ENCODE measurements at places on chromosomes 2 and 18.

DNA sequence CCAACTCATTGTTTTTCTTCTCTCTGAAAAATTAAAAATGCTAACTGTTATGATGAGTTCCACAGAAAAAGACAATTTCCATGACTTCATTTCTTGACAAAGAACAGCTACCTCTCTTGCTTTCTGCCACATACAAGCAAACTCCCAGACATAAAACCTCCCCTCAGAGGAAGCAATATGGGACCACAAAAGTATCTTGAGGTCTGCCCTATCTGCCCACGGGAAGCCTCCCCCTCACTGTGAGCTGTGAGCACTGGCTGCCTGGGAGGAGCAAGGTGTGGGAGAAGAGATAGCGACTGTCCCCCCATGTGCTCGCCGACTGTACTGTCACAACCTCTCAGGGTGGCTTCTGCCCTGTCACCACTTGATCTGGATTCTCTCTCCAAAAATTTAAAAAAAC, 69.7 kb upstream of the NRP2 start:
- DNase-seq, result peak; percentile 21

DNA sequence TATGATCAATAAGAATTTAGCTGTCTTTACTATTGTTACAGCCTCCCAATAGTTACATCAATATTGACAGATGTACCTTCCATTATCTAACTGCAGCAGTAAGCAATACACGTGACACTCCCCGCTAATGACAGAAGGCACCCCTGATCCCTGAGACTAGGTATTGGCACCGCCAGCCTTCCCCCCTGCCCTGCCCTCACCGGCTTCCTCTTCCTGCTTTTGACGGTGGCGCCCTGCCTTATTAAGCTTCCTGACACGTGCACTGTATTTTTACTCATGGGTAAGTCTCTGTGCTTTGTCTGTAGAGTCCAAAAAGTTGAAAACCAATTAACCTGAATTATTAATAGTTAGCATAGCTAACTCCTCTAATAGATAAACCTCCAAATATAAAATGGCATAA, 223.5 kb downstream of the EIPR1 start:
- DNase-seq, result no peak

GRCh38 chr2:191198271-191198670, 46.9 kb upstream of the MYO1B start:
- no peak for DNase-seq

GRCh38 chr2:15956751-15957736, 16.7 kb downstream of the MYCN start:
- no peak for DNase-seq

- DNase-seq, result peak; percentile 5
Observed at GRCh38 chr2:41698678-41699422, 349.0 kb upstream of the PKDCC start.

- DNase-seq, result no peak
Observed at GRCh38 chr2:236826606-236827156, 257.1 kb downstream of the ACKR3 start.

DNA sequence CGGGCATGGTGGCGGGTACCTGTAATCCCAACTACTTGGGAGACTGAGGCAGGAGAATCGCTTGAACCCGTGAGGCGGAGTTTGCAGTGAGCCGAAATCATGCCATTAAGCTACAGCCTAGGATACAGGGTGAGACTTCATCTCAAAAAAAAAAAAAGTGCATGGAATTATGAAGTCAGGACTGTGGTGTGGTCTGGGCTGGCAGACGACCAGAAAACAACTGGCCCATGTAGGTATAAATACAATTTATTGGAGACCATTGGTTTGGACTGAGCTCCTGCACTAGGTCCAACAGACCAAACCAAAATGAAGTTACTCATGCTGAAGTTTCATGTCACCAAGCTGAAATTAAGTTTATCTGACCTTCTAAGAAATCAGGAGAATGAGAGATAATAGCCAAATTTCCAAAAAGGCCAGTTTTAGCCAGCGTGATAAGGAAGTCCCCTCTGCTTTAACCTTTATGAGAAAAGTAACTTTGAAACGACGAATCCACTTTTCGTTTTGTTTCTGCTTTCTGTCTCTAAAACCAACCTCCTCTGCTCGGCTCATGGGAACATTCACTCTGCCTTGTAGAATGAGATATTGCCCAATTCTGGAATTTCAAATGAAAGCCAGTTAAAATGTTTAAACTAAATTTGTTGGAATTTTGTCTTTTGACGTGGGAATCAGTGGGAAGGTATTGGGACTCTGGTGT, 17.7 kb upstream of the RAB10 start:
- no peak for DNase-seq

DNA sequence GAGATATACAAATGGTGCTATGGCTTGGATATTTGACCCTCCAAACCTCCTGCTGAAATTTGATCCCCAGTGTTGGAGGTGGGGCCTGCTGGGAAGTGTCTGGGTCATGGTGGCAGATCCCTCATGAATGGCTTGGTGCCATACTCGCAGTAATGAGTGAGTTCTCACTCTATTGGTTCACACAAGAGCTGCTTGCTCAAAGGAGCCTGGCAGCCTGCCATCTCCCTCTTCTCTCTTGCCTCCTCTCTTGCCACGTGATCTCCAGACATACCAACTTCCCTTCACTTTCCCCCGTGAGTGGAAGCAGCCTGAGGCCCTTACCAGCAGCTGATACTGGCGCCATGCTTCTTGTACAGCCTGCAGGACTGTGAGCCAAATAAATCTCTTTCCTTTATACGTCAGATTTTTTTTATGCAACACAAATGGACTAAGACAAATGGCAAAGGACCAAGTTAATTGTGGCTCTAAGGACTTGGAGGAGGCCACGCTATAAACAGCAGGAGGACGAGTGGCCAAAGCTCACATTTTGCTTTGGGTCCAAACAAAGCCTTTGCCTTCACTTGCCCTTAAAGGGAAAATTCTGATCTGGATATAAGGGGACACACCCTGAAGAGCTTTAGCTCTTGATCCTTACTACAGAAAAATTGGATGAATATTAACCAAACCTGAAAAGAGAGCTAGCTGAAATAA, 214.7 kb downstream of the SS18 start:
- DNase-seq, result no peak

DNA sequence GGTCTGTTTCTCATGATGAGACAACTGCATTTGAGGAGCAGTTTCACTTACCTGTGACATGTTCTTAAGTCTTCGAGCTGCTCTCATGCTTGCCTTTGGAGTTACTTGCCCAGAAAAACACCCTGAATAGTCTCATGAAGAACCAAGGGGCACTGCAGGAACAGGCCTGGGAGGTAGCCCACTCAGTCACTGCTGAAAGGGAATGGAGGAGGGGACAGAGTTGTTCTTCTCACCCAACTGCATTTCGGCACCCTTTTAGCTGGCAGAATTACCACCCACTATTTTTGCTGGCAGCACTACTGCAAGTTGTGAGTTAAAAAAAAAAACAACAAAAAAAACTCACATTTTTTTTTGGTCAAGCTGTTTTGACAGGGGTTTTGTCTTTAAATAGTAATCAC, 181.9 kb downstream of the PTPRM start:
- no peak for DNase-seq

GRCh38 chr2:232697807-232698110, 628 bp downstream of the GIGYF2 start:
- no peak for DNase-seq

DNA sequence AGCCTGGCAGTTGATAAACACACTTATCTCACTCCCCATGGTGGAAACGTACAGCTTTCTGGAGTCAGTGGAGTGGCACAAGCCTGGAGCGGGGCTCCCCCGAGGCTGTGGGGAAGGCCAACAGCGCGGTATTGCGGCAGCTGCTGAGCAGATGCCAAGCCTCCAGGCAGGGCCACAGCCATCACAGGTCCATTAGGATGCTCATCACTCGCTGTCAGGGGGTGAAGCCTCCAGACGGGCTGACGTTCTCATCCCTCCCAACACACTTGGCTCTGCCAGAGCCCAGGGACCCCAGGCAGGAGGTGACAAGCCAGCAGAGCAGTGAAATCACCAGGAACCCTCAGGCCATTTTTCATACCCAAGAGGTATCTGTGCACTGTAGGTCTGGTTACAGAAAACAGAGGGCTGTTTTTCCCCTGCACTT, 529.2 kb upstream of the KLHL29 start:
- DNase-seq, result no peak

DNA sequence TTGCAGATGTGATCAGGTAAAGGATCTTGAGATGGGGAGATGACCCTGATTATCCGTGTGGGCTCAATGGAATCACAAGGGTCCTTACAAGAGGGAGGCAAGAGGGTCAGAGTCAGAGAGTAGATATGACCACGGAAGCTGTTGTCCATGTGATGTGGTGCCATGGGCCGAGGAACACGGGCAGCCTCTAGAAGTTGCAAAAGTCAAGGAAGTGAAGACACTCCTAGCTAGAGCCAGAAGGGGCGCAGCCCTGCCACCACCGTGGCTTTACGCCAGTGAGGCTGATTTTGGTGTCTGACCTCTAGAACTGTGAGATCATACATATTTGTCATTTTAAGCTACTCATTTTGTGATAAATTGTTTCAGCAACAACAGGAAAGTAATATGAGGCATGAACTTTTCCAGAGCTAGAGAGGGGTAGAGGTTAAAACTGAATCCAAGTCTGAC, 114.4 kb downstream of the CAPN13 start:
- DNase-seq, result no peak

DNA sequence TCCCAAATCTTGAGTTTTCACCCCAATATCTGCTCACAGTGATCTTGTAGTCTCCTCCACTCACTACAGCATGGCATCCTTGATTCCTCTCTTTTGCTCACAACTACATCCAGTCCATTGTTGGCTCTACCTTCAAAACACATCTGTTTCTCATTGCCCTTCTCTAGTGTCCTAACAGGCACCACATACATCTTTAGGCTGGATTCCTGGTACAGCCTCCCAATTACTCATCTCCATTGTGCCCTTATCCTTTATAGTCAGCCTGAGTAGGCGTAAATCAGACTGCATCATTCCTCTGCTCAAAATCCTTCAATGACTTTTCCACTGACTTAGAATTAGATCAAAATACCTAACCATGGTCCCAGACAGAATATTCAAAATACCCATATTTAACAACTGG, 10.7 kb upstream of the TAF1B start:
- DNase-seq, result no peak

- no peak for DNase-seq
Observed at GRCh38 chr2:62736899-62737559, 31.5 kb downstream of the EHBP1 start.

GRCh38 chr2:66604326-66604725, 169.4 kb downstream of the MEIS1 start:
- no peak for DNase-seq

- no peak for DNase-seq
Observed at GRCh38 chr2:64657411-64657810, 3.7 kb upstream of the SERTAD2 start.

DNA sequence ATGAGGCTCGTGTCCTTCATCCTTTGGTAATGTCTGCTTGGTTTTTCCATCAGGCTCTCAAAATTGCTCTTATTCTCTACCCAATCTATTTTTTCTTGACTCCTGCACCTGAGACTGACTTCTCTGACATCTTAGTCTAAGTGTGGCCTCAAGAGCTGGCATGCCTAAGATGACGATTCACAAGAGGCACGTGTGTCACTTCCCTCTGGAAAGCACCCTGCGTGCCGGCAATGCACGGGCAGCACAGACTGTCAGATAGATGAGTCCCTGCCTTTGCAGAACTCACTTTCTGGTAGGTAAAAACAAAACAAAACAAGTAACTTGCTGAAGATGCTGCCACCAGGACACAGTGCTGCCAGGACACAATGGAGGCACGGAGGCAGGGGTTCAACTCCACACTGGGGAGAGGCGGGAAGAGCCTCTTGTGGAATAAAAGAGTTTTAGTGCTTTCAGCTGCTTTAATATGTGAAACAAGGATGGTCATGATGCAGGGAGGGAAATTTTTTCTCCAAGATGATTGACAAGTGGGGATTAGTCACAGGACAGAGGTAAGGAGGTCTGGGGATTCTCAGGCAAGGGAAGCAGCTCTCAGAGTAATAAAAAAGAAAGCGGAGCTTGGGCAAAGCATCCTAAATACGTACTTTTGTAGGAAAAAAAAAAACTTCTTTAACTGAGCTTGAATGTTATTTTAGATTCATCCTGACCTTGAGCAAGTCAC, 27.3 kb downstream of the CYB5A start:
- DNase-seq, result no peak

DNA sequence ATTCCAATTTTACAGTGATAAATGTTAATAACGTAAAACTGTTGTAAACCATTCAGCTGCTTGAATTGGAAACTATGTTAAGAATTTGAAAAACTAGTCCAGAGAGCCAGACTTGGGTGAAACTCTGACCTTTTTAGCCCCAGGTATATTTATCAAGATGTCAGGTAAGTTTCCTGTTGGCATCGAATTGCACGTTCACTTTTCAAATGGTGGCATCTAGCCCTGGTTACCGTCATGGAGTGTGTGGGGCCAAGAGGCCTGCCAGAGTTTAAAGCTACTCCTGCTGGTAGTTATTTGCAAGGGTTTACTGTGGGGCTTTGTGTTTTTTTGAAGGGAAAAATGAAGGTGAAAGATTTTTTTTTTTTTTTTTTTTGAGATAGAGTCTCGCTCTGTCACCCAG, 109.9 kb downstream of the WDSUB1 start:
- no peak for DNase-seq

- no peak for DNase-seq
Observed at GRCh38 chr2:48722391-48722790, 33.1 kb downstream of the LHCGR start.

DNA sequence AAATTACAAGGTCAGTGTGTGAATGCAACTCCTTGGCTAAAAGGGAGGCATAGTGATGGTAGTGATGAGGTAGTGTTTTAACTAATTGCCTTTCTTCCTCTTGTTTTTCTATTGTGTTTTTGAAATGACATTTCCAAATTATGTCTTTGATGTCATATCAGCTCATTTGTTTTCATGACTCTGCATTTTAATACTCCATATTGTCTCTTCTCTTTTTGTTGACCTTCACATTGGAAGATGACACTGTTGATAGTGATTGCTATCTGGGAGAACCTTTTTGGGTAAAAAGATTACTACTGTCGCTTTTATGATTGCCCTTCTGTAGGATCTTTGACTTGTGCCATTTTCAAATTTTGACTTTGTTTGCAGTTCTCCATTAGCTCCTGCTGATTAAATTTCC, 3.0 kb downstream of the GIGYF2 start:
- no peak for DNase-seq

DNA sequence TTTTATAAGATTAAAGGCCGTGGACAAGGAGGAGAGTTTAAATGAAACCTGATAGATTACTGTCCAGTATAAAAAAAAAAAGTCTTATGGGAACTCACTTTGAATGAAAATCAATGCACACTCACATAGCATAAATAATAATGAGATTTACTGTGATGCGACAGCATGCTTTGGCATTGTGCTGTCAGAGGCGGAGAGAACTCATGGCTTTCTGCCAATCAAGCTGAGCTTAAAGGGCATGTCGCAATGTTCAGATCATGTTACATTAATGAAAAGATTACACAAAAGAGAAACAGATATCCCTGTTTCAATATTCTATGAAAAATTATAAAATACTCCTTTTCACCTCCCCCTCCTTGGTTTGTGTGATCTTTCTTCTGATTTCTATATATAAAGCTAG, 310.8 kb downstream of the ERBB4 start:
- no peak for DNase-seq

DNA sequence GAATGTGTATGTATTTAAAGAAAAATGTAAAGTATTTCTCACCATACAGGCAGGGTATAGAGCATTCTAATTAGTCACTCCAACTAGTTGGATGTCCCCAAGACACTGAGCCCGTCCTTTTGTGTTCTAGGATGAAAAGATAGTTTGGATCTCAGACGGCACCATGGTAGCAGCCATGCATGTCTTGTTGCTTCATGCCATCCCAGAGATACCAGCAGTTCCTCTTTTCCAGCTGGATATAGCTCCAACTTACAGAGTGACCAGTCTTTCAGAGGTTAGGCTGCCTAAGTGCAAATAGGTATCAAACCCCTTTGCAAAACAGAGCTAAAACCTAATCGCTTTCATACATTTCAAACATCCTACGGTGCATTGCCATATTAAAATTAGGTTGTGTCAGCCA, 275.3 kb downstream of the MTX2 start:
- no peak for DNase-seq
